NCI-H774 (cell line): ENCODE measurements at places on chromosomes 3 and 15.

DNA sequence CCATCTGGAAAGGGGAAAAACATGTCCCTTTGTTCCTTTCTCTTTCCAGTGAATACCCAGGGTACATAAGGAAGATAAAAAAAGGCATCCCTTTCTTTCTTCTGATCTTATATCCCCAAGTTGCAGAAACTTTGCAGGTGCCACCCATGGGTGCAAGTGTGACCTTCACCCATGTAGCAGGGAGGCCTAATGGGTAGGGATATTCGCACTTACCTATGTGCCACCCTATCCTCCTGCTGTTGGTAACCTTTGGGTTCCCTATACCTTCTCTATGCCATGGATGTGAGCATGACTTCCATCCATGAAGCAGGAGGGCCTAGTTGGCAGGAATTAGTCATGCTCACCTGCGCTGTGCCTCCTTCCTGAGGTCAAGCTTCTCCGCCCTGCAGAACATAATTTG is 59.2 kb upstream of the C15orf39 start:
- no peak for DNase-seq

- DNase-seq = no peak
Observed at GRCh38 chr3:176961916-176962315, 235.4 kb downstream of the TBL1XR1 start.

DNA sequence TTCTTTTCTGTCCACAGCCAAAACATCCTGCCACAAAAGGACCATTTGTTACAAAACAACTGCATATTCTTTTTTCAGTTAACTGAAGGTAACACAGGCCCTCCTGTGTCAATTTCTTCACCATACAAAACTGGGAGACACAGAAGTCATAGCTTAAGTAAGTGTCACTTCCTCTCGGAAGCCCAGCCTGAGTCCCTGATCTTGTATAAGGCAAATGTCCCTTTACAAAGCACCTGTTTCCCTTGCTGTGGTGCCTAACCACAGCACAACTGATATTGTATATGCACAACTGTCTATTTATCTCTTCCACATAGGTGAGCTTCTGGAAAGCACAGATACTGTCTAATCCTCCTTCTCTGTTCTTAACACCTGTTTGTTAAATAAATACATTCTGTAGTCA is 293.7 kb downstream of the FHIT start:
- no peak for DNase-seq

GRCh38 chr3:139519998-139520737 is 19.4 kb downstream of the RBP1 start:
- no peak for DNase-seq

DNA sequence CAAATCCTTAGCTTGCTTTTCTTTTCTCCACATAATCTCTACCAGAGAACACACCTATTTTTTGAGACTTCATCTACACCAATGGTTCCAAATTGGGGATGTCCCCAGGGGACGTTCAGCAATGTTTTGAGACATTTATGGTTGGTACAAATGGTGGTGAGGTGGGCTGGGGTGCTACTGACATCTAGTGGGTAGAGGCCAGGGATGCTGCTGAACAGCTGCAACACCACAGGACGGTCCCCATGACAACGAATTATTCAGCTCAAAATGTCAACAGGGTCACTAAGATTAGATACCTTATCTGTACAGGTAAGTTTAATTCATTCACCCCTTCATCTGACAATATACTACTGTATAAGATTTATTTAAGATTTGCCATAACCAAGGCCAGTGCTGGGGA is 14.4 kb downstream of the GK5 start:
- no peak for DNase-seq

- DNase-seq = no peak
Observed at GRCh38 chr3:2148561-2149340, 50.1 kb downstream of the CNTN4 start.

DNA sequence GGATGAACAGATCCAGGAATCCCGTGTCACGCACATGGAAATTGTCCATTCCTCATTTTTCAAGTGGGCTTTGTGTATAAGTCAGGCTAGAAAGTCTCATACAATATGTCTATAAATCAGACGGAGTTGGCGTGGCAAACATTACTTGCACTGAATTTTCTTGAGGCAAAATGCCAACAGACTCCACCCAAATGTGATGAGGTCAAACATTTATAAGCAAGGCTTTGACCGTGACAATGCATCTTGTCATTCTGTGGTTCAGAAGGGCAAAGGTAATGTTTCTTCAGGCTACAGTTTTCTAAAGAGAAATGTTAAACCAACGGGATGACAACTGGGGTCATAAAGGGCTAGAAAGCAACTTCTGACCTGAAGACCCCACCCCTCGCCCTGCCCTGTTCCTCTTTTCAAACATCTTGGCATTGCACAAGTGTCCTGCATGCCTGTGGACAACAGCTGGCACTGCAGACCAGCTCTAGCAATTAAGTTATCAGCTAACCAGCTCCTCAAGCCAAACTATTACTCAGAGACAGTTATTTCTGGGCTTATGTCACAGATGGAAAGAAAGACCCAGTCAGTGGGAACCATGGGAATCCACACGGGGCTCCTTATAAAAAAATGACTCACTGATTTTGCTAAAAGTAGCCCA is 36.5 kb upstream of the SPTBN5 start:
- DNase-seq = no peak

DNA sequence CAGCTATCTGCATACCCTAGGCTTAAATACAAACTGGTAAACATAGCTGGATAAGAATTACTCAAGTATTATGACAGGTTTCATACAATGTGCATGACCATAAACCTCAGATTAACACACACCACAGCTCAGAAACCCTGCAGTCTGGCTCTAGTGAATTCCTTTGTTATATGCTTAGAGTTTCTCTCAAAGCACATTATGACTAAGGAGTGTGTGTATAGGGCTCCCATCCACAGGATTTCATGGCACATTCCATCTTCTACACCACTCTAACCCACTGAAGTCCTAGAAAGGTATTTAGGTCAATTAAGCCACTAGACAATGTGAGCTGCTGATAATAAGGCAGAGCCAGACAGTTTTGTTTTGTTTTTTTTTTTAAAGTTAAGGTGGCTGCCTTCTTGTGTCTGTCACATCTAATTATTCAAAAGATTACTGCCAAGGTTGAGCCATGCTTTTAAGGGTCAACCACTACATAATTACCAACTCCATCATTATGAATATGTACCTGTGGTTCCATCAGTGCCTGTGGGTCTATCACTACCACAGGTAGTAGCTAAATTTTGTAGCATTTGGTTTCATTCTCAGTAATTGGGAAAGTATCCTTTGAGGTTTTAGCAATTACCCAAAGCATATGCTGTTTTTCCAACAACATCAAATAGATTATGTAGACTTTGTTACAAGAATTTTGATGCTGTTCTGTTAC is 107.0 kb downstream of the ALCAM start:
- DNase-seq = no peak

GRCh38 chr3:97821287-97821773 is 481 bp upstream of the CRYBG3 start:
- DNase-seq = peak; percentile 58

- no peak for DNase-seq
Observed at GRCh38 chr15:67134067-67134838, 68.9 kb downstream of the SMAD3 start.

DNA sequence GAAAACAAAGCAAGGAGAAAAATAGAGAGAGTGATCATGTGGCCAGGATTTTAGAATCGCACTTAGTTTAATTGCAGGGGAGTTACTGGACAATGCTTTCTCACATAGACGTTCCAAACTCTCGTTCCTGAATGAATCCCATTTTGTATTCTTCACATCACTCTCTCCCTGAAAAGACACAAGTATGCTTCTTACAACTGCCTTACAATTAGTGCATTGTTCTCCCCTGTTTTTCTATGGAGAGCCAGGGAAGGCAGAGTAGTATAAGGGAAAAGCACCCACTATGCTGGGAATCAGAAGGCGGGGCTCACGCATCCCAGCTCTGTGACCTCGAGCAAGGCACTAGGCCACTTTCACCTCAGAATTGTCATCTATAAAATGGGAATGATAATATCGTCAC is 14.4 kb downstream of the TMOD2 start:
- DNase-seq = no peak

DNA sequence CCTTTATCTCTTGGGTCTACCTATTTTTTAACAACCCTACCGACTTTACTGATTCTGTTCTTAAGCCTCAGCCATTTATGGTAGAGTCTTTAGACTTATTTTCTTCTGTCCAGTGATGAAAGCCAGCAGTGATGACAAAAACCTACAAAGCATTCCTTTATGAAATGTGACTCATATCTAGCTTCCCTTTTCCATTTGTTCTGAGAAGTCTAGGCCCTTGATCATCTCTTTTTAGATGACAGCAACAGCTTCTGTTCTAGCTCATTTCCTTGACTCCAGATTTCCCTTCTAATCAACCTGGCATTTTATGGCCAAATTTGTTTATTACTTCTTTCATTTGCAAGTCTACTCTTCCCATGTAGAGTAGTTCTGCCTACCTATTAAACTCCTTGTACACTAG is 36.1 kb downstream of the CFAP44 start:
- DNase-seq = no peak

GRCh38 chr15:62964251-62964650 is 78.3 kb upstream of the TPM1 start:
- no peak for DNase-seq

- DNase-seq = no peak
Observed at GRCh38 chr3:173007079-173007723, 133.8 kb downstream of the SPATA16 start.

GRCh38 chr3:177646749-177647148 is 449.5 kb upstream of the TBL1XR1 start:
- DNase-seq = no peak

- no peak for DNase-seq
Observed at GRCh38 chr3:155753038-155753639, 8.3 kb upstream of the PLCH1 start.

DNA sequence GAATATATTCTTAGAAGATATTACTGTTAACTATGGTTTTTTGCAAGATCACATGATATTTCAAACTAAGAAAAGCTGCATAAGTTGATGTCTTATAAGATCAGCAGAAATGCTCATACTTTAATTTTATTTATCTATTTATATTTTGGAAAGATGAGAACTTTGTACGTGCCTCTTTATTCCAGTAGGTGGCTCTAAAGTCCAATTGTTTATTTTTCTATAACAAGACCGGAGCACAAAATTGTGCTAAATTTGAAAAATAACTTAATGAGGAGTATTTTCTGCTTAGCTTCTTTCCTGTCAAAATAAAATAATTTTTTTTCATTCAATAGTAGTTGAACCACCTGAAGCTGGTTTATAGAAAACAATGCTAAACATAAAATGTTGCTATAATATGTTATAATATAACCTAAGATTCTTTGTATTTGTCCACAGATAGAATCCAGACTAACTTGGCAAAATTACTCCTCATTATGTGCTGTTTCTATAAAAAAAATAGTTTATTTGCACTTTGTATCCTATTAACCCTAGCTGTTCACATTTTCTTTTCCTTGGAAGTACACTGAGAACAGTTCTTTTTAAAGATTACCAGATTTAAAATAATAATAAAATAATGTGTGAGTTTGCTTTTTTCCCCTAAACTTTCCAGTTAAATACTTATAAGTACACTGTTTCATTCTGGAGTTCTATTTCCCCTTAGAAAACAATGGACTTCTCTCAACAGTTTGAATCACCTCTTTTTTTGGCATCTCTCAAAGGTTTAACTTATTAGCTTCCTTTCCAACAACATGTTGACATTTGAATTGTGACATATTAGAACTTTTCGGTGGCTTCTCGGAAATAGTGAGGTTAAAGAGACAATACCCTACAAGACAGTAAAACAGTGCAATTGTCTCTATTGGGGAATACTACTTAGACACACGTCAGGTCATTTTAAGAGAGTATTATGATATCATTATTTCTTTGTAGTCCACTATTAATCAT is 530.0 kb downstream of the MECOM start:
- DNase-seq = peak; percentile 11

DNA sequence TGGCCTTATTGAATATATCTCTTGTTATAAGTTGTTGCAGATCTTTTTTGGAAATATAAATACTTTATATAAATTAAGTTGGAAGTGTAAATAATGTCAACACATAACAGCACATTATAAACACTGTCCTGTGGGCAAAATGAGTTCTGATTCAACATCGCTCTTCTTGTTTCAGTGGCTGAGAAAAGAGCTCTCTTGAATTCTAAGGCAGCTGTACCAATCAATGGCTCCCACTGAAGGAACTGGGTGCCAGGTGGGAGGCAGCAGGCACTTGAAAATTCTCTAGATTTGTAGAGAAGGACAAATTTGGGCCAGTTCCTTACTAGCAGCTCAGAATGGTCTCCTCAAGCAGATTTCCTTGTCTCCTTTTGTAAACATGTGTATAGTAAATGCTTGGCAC is 45.6 kb downstream of the CHST2 start:
- no peak for DNase-seq

DNA sequence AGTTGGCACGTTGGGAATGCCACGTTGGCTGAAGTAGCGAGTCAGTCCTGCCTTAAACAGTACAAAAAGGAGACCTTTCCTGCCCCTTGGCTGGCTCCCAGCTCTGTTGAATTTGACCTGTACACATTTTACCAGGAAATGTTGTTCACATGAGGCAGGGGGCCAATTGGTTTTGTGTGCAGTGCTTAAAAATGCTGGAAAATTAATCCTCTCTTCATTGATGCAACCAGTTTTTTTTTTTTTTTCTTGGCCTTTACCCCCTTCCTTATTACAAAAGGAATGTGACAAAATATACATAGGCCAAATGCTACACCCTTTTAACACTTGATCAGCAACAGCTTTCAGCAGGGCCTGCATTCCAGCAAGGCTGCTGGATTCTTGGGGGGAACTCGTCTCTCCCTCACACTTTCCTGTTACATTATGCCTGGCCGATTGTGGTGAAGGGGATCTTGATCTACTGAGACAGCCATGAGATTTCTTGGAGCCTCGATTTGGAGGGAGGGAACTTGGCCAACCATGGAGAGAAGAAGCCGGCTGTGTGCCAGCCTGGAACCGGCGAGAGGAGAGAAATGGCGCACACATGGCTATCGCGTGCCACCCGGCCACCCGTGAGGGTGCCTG is 93.1 kb downstream of the DNASE1L3 start:
- DNase-seq = no peak

DNA sequence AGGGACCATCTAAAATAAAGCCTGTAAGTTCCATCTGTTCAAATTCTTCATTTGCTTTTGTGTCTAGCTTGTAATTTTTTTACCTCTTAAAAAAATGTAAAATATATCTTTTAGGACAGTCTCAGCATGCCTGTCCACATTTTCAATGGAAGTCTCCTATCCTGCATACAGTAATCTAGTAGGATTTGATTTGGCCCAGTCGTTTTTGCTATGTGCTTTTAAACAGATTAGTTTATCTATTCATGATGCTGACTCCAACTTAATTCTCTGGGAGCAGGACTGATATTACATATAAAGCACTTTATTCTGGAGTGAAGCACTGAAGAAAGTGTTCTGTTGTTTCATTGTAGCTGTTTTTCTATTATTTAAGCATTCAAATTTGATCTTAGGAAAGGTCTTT is 38.9 kb upstream of the CFAP20DC start:
- no peak for DNase-seq

DNA sequence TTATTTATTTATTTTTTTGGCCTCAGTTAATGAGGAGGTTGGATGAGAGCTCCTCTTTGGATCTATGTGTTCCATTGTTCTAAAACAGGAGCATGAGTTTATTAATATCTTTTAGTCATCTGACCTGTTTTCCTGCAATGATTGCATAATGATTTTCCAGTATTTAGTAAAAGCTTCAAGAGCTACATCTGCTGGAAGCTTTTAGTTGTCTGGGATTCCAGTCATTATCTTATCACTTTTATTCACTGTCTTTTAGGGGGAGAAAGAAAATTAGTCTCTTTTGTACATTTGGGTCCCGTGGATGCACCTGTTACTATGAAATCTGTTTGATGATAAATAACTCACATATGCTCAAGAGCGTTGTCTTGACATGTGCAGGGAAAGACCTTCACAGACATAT is 1270.0 kb downstream of the ROBO1 start:
- DNase-seq = no peak

- no peak for DNase-seq
Observed at GRCh38 chr15:101637516-101637915, 14.7 kb downstream of the TM2D3 start.
